ENCODE measurements at places on chromosomes 1 and 21.

GRCh38 chr1:145729196-145729595 lies 9.9 kb downstream of the CD160 start:
- DNase-seq, result no peak

GRCh38 chr1:2312515-2313301 lies 78.6 kb downstream of the MORN1 start:
- DNase-seq, result no peak

GRCh38 chr1:207051191-207051943 lies at the start of gene YOD1:
Gene YOD1, minus strand, starts transcription at chr1:207051208. Its CDS starts 178 bp downstream, at chr1:207051030.
- peak; percentile 44 for DNase-seq

- DNase-seq, result no peak
Measured at GRCh38 chr1:24751833-24752232, 6.6 kb downstream of the CLIC4 start.

- DNase-seq, result peak; percentile 35
Measured at GRCh38 chr1:94237291-94238226, at the start of gene ARHGAP29. Gene ARHGAP29, minus strand, starts transcription at chr1:94237584. Its CDS starts 5,973 bp downstream, at chr1:94231611.

GRCh38 chr21:38968887-38969543 lies 163.3 kb downstream of the ETS2 start:
- no peak for DNase-seq

- no peak for DNase-seq
Measured at GRCh38 chr1:211732293-211732980, 57.0 kb upstream of the NEK2 start.

- DNase-seq, result no peak
Measured at GRCh38 chr1:82091729-82092128, 291.0 kb downstream of the ADGRL2 start.

GRCh38 chr21:18129526-18129925 lies 115.1 kb upstream of the CHODL start:
- DNase-seq, result no peak

GRCh38 chr1:175410560-175410959 lies 218.0 kb upstream of the KIAA0040 start:
- no peak for DNase-seq

DNA sequence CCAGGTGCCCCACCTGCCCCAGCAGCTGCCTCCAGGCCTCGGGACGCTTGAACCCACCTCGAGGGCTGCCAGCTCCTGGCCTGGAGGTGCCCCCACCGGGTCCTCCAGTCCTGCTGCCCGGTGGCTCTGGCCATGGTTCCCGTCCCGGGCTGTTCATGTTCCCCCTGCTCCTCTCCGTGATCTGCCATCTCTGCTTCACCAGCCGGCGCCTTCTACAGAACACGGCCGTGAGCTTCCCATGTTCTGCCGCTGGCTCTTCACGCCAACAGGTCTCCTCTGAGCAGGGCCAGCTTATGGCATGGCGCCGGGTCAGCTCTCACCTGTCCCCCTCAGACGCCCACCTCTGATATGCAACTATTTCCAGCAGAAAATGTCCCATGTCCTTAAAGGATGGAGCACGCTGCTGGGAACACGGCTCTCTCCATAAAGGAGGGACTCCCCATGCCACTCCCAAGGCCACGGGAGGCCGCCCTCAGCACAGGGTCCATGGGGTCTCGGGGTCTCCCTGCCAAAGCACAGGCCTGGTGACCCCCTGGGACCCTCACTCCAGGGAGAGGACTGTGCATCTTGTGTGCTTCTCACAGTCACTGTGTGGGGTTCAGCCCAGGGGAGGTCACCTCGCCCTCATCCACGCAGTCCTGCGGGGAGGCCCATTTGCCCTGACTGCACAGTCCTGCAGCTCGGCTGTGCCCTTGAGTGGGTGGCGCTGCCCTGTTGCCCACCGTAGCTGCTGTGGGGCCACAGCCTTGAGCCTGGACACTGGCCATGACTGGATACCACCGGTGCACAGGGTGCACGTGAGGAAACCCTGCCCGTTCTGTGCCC lies 36.7 kb downstream of the COL18A1 start:
- DNase-seq, result no peak

DNA sequence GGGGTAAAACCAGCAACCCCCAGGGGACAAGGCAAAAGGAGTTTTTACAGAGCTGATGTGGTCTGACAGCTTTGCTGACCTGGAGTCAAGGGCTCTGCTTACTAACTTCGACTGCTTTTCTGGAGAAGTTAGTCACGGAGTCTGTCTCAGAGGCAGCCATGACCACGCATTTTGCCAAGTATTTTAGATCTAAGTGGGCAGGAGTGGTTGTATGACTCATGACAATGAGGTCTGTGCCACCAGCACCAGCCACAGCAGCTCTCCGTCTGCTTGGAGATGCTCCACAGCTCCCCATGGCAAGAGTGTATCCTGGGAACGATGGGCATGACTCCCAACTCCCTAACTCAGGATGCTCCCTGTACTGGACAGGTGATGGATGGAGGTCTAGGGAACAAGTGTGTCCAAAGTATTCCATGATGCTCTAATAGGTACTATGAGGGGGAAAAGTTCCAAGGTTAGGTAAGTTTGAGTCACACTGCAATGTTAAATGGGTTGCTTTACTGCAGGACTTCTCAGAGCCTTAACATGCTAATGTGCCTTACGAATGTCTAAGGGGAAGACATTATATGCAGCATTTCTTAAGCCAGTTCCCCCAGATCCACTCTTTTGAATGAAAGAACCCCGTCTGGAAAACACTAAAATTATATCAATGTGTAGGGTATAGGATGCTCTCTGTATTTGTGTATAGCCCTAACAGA lies 359.0 kb downstream of the HHAT start:
- no peak for DNase-seq
